Thoracic aorta endothelial cell (primary cell): ENCODE measurements at places on chromosomes 6 and 20. TPM values are rescaled to one million over a fixed set of nuclear protein-coding genes. Genes with fewer than 3 reads are reported as not detected.

The RBPJL gene
- total RNA-seq = not detected in 2 replicates

The BPIFB4 gene
- total RNA-seq = not detected in 2 replicates

The RPN2 gene
- 204 and 227 TPM in 2 replicates for total RNA-seq

The CRISP3 gene
- total RNA-seq = not detected in 2 replicates

The MDFI gene
- 24.6 and 38.1 TPM in 2 replicates for total RNA-seq

The HLA-DOA gene
- total RNA-seq = under 0.01 TPM in 1 of 2 replicates, not detected in the other

The TUBB2A gene
- total RNA-seq = 39.9 and 44.9 TPM in 2 replicates

The PRND gene
- total RNA-seq = 1.2 and 2.3 TPM in 2 replicates

The PANK2 gene
- 56.6 and 68.4 TPM in 2 replicates for total RNA-seq

The UBE2V1 gene
- 146 and 172 TPM in 2 replicates for total RNA-seq

The OSER1 gene
- total RNA-seq = 35.0 and 39.3 TPM in 2 replicates

The CLVS2 gene
- total RNA-seq = not detected in 2 replicates

The RIPPLY2 gene
- total RNA-seq = not detected in 2 replicates

The OPN5 gene
- not detected in 2 replicates for total RNA-seq

The COL20A1 gene
- total RNA-seq = under 0.01 TPM in 2 replicates

The KAT14 gene
- 12.0 and 12.9 TPM in 2 replicates for total RNA-seq

The ALDH8A1 gene
- 0.14 and 0.27 TPM in 2 replicates for total RNA-seq

The CST11 gene
- total RNA-seq = not detected in 2 replicates

The SRSF3 gene
- 550 and 707 TPM in 2 replicates for total RNA-seq

The PDYN gene
- total RNA-seq = not detected in 2 replicates

The KIF6 gene
- total RNA-seq = under 0.01 TPM in 1 of 2 replicates, not detected in the other

The EYA2 gene
- not detected in 2 replicates for total RNA-seq

The SLC35F1 gene
- not detected in 2 replicates for total RNA-seq

The ABHD16B gene
- total RNA-seq = not detected in 2 replicates

The OR2B6 gene
- not detected in 2 replicates for total RNA-seq

The VGLL2 gene
- not detected in 2 replicates for total RNA-seq

The CYP39A1 gene
- total RNA-seq = 0.13 and 0.22 TPM in 2 replicates

The PRRT1 gene
- total RNA-seq = 0.14 TPM in 1 of 2 replicates, not detected in the other

The SLC26A8 gene
- under 0.01 TPM in 2 replicates for total RNA-seq

The FUT9 gene
- total RNA-seq = not detected in 2 replicates

The TMEM217 gene
- 8.1 and 9.1 TPM in 2 replicates for total RNA-seq

The DDX43 gene
- 0.66 and 0.72 TPM in 2 replicates for total RNA-seq

The IL20RA gene
- not detected in 2 replicates for total RNA-seq

The DACT2 gene
- total RNA-seq = not detected in 2 replicates

The KCNB1 gene
- total RNA-seq = under 0.01 TPM in 1 of 2 replicates, not detected in the other

The ZBP1 gene
- total RNA-seq = not detected in 2 replicates

The GRIK2 gene
- total RNA-seq = not detected in 2 replicates

The ADTRP gene
- 0.40 and 7.7 TPM in 2 replicates for total RNA-seq

The SPTLC3 gene
- total RNA-seq = 0.40 and 1.1 TPM in 2 replicates

The CGA gene
- not detected in 2 replicates for total RNA-seq

The HLA-DQA2 gene
- not detected in 2 replicates for total RNA-seq

The SLC32A1 gene
- not detected in 2 replicates for total RNA-seq

The POPDC3 gene
- 0.14 and 2.1 TPM in 2 replicates for total RNA-seq

The NTSR1 gene
- total RNA-seq = 0.43 and 2.5 TPM in 2 replicates
